Stimulated activated CD4-positive, alpha-beta T cell treated with anti-CD3 and anti-CD28 coated beads, TNF-alpha, amount 100 ng/mL, for 1 hour (primary cell): ENCODE measurements at places on chromosomes 7 and 10.

- DNase-seq, result no peak
Measured at GRCh38 chr7:159212226-159212625, 67.6 kb upstream of the VIPR2 start.

DNA sequence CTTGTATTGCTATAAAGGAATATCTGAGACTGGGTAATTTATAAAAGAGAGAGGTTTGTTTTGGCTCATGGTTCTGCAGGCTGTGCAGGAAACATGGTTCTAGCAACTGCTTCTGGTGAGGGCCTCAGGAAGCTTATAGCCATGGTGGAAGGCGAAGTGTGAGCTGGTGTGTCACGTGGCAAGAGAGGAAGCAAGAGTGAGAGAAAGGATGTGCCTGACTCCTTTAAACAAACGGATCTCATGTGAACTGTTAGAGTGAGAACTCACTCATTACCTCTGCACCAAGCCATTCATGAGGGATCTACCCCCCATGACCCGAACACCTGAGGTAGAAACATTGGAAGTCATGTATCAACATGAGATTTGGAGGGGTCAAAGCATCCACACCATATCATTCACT lies 7.7 kb upstream of the ITPRIP start:
- no peak for DNase-seq

- DNase-seq, result no peak
Measured at GRCh38 chr7:38548605-38549004, 82.6 kb downstream of the AMPH start.

- no peak for DNase-seq
Measured at GRCh38 chr10:61464461-61465170, 11.4 kb upstream of the TMEM26 start.

DNA sequence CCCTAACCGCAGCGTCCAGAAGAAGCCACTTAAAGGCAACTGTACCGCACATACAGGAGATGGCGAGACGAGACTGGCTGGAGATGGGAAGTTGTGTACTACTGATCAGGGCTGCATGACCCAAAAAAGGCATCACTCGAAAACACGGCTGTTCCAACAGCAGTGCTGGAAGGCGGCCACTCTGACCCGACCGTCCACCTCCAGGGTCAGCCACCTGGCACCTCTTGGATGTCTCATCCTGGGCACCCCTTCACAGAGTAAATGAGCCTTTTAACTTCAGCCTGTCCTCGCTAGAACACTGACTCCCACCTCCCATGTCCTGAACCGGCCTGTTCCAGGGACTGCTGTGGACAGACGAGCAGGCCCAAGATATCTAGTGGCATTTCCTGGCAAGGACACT lies 180.7 kb downstream of the DIP2C start:
- no peak for DNase-seq

DNA sequence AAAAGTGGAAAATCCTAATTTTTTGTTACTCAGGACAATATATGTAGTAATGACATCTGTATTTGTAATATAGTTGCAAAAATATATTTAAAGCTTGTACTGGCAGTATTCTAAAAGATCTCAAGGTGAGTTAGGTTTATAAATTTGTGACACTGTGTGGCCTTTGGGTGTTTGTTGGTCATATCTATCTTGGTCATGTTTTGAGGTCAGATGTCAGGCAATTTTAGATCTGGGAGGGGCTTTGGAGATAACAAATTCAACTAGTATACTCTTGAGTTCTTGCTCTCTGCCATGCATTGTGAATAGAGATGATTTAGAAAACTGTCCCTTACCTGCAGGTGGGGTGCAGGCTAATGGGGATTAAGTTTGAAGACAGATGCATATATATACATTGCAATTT lies 3.1 kb downstream of the TBC1D12 start:
- DNase-seq, result no peak
